ENCODE measurements at places on chromosomes 2 and 18. TPM values are rescaled to one million over a fixed set of nuclear protein-coding genes. Genes with fewer than 3 reads are reported as not detected.

TUBB8B gene
- total RNA-seq: not detected

SPHKAP gene
- not detected for total RNA-seq

SMIM21 gene
- not detected for total RNA-seq

UNC80 gene
- total RNA-seq: not detected

GALR1 gene
- not detected for total RNA-seq

CD226 gene
- total RNA-seq: 0.82 TPM

C2orf80 gene
- total RNA-seq: not detected

SERPINB4 gene
- not detected for total RNA-seq

DSC1 gene
- not detected for total RNA-seq

PSD4 gene
- 5.2 TPM for total RNA-seq

CHN1 gene
- total RNA-seq: 18.4 TPM

SATB2 gene
- 11.6 TPM for total RNA-seq

UPP2 gene
- 0.60 TPM for total RNA-seq

TLX2 gene
- not detected for total RNA-seq

ADAM23 gene
- 19.2 TPM for total RNA-seq

ANKRD30B gene
- not detected for total RNA-seq

SIX3 gene
- not detected for total RNA-seq

RND3 gene
- total RNA-seq: 124 TPM

MDH1B gene
- 1.5 TPM for total RNA-seq

SAG gene
- not detected for total RNA-seq

KCNE4 gene
- total RNA-seq: 22.3 TPM

SLC9A2 gene
- not detected for total RNA-seq

CRYBA2 gene
- total RNA-seq: not detected

AGXT gene
- not detected for total RNA-seq

SNED1 gene
- total RNA-seq: 2.9 TPM

LYG2 gene
- total RNA-seq: not detected

NEU2 gene
- total RNA-seq: not detected

TWSG1 gene
- total RNA-seq: 79.7 TPM

RBM44 gene
- total RNA-seq: 0.50 TPM

RPRM gene
- total RNA-seq: not detected

LRRTM1 gene
- not detected for total RNA-seq

D2HGDH gene
- 14.5 TPM for total RNA-seq

STAT4 gene
- 12.4 TPM for total RNA-seq

TEX44 gene
- not detected for total RNA-seq

BIN1 gene
- 63.6 TPM for total RNA-seq

EIF2B4 gene
- 44.0 TPM for total RNA-seq

Measured in chondrocyte (in vitro differentiated cells).